Occipital lobe (tissue), 3 donors: ENCODE measurements at places on chromosomes 12 and 14. TPM values are rescaled to one million over a fixed set of nuclear protein-coding genes. Genes with fewer than 3 reads are reported as not detected.

DNA sequence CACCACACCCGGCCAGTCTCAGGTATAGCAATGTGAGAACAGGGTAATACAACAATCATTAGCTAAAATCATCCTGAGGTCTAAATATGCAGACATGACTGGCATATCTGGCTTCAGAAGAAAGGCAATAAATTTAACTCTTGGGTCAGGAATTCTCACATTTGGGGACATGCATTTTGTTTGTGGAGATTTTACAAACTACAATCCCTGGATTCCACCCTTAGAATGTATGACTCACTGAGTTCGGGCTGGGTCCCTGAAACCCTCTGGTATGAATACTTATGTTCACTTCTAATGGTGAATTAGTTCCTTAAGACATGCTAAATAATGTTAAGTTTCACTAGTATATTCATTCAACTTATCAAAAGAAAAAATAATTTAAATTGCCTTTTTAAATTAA lies 98.9 kb upstream of the HMGA2 start:
- no peak for DNase-seq

DNA sequence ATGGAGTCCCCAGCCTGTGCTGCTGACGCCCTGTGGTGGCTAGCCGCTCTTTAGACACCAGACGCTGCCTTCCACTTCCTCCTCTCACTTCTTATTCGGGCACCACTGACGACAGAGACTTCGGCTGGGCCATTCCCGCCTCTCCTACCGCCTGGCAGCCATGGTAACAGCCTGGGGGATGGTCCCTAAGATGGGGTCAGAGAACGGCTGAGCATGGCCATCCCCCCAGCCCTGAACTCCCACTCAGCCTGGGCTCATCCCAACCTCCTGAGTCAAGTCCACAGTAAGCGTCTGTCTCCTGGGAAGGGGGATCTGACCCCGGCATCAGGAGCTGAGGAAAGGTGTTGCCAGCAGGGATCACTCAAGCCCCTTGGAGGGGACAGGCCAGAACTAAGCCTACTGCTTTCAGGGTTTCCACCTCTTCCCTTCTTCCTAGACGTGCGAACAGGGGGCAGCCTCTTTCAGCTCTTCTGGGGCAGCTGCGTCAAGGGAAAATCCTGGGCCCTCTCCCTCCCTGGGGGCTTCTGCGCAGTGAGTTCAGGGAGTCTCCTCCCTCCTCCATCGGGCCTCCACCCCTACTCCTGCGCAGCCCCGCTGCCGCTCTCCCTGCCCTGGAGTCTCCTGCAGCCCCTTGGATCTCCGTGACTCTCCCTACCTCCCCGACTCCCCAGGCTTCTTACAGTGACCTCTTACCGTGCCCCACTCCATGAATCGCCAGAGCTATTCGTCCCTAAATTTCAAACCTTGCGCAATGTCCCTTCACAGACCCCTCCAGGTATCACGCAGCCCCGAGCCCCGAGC lies 643 bp upstream of the TAMALIN start:
- peak; percentile 48 for DNase-seq

The EPYC gene
- total RNA-seq, result not detected

The INHBC gene
- not detected for total RNA-seq
